ENCODE measurements at places on chromosomes 11 and 22.

DNA sequence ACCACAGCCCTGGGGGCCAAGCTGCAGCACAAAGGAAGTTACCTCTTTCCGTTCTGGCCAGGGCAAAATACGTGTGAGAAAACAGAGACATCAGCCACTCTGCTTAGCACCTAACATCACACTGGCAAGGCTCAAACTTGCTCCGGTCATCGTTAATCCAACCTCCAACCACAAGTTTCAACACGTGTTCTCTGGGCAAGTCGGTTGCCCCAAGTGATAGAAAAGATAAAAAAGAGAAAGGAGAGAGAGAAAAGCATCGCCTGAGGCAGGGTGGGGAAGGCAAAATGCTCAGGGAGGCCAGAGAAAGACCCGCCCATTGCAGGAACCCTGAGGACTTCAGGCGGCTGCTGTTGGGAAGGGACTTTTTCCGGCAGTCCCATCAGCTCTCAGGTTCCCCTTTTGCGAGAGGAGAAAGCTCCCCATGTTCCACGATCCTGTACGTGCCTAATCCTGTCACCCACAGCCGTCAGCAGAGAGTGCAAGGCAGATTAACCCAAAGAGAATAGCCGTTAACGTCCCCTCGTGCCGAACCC, 18.5 kb upstream of the B4GALNT4 start:
- DNase-seq, result no peak

DNA sequence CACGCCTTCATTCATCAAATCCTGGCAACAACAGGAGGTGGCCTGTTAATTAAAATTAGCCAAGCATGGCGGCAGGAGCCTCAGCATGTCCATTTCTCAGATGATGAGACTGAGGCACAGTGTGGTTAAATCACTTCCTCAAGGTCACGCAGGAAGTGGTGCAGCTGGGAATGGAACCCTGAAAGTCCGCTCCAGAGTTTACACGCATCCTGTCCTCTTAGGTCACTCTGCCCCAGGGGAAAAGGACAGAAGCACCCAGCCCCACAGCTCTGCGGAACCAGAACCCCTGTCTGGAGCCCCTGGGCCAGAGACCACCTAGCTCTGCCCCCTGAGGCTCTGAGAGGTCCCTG, 19.6 kb downstream of the RPL3 start:
- no peak for DNase-seq

DNA sequence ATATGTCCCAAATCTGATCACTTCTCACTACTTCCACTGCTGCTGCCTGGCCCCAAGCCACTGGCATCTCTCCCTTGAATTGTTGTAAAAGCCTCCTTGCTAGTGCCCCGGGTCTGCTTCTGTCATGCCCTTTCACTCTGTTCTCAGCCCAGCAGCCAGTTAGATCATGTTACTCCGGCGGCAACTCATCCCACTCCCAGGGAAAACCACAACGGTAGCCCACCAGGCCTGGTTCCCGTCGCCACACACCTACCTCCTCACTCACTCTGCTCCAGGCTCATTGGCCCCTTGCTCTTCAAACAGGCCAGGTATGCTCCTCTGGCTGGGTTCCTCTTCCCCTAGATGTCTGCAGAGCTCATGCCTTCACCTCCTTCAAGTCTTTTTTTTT, 3.8 kb upstream of the MARK2 start:
- DNase-seq, result no peak

DNA sequence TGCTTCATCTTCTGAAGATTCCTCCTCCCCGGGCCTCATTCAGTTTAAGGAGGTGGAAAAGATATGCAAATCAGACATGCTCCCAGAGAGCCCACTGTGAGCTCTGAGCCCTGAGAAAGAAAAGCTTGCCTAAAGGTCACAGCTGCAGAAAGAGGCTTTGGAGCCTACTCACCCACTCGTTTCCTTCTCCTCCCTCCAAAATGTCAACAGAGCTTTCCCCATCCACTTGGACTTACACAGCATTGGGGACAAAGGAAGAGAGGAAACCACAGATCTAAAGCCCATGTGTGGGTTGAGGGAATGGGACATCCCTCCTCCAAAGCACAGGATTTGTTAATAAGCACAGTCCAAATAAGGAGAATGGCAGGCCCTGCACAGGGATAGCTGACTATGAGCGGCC, 158.4 kb downstream of the ETS1 start:
- DNase-seq, result no peak

DNA sequence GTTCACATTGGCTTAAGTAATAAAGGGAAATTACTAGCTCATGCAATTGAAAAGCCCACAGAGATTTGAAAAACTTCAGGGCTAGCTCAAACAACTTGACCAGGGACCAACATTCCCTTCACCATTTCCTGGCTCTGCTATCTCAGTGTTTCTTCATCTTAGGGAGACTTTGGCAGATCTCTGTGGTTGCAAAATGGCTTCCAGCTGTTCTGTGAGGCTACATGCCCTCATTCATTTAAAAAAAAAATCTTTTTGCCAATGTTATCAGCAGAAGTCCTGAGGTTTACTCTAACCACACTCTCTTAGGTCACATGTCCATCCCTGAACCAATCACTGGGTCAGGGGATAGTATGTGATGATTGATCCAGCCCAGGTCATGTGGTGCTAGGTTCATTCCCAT, 13.9 kb upstream of the RASSF10 start:
- no peak for DNase-seq

DNA sequence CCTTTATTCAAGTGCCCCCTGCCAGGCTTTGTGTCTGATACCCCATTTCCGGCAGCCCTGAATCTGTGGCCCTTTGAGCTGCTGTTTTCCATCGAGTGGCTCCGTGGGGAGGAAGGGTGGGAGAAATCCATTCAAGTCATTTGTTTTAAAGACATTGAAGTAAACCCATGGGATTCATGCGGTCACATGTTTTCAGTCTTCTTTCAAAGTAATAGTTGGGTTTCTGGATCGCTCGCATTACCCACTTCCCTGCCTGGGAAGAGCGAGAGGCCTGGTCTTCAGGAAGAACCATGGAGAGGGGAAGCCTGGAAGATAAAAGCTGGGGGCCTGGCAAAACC, 14.4 kb downstream of the DAGLA start:
- no peak for DNase-seq

- no peak for DNase-seq
These were observed 6.5 kb downstream of the UPK3A start for GRCh38 chr22:45291061-45291930.

DNA sequence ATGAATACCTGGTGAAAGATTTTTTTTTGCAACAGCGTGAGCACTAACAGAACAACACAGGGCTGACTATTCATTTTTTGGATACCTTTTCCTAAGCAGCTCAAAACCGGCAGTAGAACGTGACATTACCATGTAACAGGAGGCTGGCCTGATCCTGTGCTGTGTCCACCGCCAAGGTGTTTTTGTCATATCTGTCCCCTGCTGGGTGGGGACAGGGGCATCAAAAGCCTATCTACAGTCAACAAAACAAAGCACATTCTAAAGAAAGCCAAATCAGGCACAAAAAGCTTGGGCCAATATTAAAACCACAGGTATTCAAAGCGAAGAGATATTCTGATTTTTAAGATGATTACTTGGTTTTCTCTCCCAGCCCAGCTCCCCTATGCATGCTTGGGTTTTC, 151.2 kb downstream of the LRRC4C start:
- no peak for DNase-seq

GRCh38 chr11:3224401-3225057, 5.9 kb upstream of the MRGPRG start:
- DNase-seq, result no peak

- no peak for DNase-seq
These were observed 49.3 kb downstream of the CABIN1 start for GRCh38 chr22:24060375-24060788.

- DNase-seq, result no peak
These were observed 41.3 kb downstream of the VSIG10L2 start for GRCh38 chr11:125987066-125987641.

DNA sequence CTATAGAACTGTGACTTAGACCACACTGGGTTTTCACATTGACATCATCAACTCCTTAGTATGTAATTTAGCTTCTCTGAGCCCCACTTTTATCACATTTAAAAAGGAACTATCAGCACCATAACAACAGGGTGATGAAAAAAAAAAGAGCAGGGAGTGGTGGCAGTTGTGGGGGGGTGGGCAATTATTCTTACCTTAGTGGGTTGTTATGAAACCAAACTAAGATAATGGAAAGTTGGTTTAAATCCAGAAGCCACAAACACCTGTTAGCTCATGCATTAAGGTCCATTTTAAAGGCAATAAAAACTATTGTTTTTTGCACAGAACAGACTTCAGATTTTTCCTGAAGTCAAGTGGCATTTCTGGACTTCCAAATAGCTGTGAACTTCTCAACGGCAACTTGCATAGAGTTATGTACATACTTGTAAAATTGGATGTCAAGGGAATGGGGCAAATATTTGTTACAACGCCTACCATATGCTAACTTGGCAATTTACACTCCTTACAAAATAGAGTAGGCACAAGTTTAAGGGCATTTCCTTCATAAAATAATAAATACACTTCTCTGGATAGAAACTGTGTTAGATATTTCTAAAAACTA, 793.6 kb downstream of the DLG2 start:
- DNase-seq, result no peak

DNA sequence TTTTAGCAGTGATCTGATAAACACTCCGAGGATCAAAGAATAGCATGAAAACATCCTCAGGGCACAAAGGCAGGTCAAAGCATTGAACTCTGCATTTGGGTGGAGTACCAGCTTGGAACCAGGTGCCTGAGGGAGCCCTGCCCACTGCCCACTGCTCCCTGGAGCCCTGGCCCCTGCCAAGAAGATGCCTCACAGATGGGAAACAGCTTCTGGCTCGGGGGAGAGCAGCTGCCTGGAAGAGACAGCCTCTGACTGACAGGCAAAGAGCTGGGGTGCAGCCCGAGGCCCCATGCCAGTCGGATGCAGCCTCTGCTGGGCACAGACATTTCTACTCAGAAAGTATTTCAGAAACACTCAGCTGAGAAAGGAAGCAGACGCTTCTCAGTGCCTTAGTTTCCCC, 13.2 kb downstream of the LMO1 start:
- no peak for DNase-seq

DNA sequence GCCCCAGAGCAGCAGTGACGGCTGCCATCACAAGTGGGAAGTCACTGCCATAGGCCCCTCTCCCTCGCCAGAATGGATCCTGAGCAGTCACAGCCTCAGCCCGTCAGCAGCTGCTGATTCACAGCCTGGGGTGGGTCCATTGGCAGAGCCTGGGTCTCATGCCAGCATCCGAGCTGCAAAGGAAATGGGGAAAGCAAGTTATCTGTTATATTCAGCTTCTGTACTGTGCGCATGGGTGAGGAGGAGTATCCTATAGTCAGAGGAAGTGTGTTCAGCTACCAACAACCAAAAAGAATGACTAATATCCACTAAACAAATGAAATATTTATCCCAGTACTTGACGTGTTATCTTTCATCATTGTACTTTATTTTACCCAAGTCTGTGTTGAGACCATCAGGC, 119.7 kb downstream of the RCN1 start:
- no peak for DNase-seq

DNA sequence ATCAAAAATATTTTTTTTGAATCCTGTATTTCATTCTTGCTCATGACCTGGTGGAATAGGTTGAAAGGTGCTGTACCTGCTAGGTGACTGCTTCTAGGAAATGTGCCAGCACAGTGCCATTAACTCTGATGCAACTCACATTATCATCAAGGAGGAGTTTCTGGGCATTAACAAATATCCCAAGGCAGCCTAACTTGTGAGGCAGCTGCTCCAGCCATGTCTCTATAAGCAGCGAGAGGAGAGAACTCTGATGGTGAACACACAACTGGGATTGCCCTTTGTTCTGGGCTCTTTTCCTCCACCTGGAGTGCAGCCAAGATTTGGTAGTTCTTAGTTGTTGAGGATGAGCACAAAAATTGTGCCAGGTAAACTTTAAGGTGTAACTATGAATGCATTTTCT, 25.6 kb downstream of the HEPHL1 start:
- DNase-seq, result no peak

DNA sequence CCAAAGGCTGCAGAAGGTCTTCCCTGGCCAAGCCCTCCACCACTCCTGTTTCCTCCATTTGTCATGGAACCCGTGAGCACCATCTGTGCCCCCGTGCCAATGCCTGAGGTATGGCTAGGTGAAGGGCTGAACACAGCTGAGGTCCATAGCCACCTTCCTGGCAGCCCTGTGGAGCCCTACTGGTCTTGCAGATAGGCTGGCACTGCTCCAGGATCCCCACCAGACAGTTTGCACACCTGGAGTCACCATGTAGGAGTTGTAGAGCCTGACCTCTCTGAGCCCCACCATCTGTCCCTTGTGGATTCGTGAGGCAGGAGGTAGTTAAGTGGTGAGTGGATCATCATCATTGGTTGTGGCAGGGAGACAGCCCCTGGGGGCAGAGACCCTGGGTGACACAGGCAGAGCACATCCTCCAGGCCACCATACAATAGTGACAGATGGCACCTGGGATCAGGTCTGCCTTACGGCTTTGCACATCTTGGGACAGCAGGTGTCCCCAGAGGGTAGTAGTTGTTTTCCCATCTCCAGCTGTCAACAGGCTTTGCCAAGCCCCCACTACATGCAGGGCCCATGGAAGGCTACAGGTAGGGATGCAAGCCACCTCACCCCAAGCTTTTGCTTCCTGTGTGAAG, 52.5 kb upstream of the SUSD2 start:
- no peak for DNase-seq

- DNase-seq, result no peak
These were observed 1.3 kb downstream of the SPTY2D1 start for GRCh38 chr11:18632841-18633240.

DNA sequence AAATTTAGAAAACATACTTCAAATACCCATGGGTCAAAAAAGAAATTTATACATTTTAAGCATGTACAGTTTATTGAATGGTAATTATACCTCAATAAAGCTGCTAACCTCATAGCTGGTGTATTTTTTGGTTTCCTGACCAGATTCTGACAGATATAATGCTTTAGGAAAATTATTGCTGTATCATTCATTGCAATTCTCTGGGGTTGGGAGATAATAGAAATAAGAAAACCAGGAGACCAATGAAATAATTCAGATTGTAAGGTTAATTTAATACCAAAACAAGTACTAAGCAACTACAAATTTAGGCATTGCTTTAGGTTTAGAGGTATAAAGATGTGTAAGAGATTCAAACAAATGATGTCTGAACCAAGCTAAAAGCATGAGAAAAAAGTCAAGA, 120.1 kb downstream of the ENTHD1 start:
- no peak for DNase-seq

DNA sequence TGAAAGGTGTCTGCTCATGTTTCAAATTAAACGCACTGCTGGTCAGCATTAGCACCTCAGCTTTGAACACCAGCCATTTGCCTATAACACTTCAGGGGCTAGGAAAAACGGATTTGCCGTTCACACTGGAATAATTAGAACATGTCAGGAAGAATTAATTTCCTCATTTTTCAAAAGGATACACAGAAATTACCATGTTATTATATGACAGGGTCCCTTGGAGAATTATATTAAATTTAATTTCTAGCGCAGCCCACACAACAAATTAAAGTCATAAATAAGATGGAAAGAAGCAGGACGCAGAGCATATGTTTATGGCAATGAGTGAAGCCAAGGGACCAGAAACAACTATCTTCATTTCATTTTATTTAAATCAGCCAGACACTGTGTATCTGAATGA, 83.8 kb upstream of the SOX6 start:
- no peak for DNase-seq

GRCh38 chr22:45833613-45834012, 143.3 kb downstream of the WNT7B start:
- no peak for DNase-seq

All from stimulated activated CD8-positive, alpha-beta memory T cell treated with anti-CD3 and anti-CD28 coated beads, Interleukin-4, amount 100 ng/mL, for 1 hour (primary cell).